ENCODE measurements at places on chromosomes 3 and 15.

GRCh38 chr3:71265365-71265915 lies 318.1 kb downstream of the FOXP1 start:
- DNase-seq: no peak

DNA sequence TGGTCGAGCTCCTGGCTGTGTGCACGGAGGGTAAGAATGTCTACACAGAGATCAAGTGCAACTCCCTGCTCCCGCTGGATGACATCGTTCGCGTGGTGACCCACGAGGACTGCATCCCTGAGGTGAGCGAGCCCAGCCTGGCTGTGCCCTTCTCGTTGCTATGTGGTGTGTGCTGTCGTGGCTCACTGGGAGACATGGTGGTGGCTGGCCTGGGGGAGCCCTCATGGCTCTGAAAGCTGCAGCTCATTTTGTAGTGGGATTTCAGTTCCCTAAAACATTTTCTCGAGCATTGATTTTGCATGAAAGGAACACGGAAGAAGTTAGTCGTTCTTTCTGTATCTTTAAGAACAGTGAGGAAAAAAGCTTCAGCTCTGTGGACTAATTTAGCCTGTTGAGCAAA lies 200.5 kb downstream of the ITPR1 start:
- DNase-seq: no peak

GRCh38 chr3:88195951-88196434 lies 46.2 kb downstream of the C3orf38 start:
- no peak for DNase-seq

DNA sequence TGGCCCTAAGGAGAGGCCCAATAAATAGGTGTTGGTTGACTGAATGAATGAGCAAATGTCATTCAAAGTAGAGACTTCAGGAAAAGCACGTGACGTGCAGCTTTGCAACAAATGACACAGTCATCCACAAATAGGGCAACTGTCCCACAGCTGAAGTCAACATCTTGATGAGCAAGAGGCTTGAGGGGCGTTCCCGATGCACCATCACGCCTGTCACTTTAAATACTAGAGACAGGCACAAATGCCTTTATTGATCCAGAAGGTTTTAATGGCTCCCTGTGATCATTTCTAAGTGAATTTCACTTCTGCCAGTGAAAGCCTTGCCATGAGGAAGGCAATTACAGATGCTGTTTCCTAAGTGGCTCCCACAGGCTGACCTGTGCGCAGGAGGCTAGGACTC lies 43.6 kb downstream of the ABTB1 start:
- DNase-seq: no peak

- DNase-seq: no peak
Observed at GRCh38 chr3:118760585-118761290, 273.9 kb downstream of the IGSF11 start.

DNA sequence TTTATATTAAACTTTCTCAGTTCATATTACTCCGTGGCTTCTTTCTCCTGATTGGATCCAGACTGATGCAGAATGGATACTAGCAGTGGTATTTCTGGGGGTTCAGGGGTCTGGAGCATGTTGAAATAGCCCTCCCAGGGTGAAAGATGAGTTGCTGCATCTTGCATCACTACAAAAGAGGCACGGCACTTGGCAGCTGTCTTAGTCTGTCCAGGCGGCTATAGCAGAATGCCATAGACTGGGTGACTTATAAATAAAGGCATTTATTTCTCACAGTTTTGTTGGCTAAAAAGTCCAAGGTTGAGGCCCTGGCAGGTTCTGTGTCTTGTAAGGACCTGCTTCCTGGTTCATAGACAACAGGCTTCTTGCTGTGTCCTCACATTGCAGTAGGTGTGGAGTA lies 660 bp upstream of the BCL2L10 start:
- DNase-seq: no peak

- no peak for DNase-seq
Observed at GRCh38 chr3:108672701-108673100, 83.2 kb downstream of the DZIP3 start.

- DNase-seq: no peak
Observed at GRCh38 chr15:88337993-88338392, 81.5 kb upstream of the NTRK3 start.

GRCh38 chr3:78606756-78607155 lies 1161.0 kb downstream of the ROBO1 start:
- DNase-seq: no peak

- no peak for DNase-seq
Observed at GRCh38 chr15:34338347-34338746, 766 bp upstream of the SLC12A6 start.

DNA sequence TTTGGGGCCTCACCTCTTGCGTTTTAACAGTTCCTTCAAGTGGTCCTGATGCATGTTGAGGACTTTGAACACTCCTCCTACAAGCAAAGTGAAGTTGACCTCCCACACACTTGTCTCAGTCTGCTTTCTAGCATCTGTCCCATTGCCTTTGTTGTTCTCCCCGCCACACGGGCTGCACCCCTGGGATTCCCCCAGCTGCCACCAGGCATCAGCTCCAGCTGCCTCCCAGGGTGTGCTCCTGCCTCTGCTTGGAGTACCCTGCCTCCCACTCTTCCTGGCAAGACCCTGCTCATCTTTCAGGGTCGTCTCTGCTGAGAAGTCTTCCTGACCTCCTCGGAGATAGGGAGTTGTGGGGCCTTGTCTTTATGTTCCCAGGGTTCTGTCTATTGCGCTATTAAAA lies 52.2 kb downstream of the IGF1R start:
- no peak for DNase-seq

DNA sequence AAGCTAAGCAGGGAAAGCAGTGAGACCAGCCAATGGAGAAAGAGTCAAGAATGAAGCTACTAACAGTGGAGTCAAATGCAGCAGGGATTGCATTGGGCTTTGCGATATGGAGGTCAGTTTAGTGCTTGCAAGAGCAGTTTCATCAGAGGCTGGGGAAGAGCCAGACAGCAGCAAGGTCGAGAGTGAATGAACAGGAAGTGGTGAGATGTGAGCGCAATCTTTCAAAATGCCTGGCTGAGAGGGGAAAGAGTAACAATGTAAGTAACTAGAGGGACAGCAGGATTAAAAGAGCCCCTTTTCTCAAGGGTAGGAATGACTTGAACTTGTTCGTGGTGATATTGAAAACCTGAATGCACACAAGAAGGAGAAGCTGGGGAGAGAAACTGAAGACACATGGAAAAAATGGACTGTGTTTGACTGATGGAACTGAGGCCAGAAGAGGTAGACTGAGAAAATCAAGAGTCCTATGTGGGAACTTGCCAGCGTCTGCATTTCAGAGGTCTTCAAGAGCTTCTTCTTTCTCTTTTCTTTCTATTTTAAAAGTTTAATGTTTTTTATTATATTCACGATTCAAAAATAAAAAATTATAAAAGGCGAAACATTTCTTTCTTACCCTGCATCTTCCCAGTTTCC lies 30.6 kb upstream of the GPR160 start:
- peak; percentile 1 for DNase-seq

GRCh38 chr3:120407508-120408287 lies 43.1 kb downstream of the FSTL1 start:
- DNase-seq: no peak

GRCh38 chr15:76932135-76932966 lies 802 bp downstream of the RCN2 start:
- no peak for DNase-seq

- DNase-seq: no peak
Observed at GRCh38 chr3:124032311-124032880, 40.5 kb upstream of the ROPN1 start.

DNA sequence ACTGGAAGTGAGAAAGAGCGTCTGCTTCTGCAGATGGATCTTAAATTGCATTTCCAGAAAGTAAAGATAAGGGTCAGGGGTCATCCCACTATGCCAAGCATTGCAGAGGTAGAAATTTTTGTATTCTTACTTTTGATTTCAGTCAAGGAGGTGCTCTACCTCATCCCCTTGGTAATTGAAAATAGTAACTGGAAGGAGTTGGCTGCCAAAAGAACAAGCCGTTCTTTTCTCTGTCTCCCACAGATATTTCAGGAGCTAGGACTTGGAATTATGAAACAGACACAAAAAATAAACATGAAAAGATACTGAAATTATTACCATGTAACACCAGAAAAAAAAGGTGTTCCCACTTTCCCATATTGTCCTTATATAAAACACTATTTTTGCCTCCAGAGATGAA lies 309.9 kb upstream of the UMPS start:
- DNase-seq: no peak

DNA sequence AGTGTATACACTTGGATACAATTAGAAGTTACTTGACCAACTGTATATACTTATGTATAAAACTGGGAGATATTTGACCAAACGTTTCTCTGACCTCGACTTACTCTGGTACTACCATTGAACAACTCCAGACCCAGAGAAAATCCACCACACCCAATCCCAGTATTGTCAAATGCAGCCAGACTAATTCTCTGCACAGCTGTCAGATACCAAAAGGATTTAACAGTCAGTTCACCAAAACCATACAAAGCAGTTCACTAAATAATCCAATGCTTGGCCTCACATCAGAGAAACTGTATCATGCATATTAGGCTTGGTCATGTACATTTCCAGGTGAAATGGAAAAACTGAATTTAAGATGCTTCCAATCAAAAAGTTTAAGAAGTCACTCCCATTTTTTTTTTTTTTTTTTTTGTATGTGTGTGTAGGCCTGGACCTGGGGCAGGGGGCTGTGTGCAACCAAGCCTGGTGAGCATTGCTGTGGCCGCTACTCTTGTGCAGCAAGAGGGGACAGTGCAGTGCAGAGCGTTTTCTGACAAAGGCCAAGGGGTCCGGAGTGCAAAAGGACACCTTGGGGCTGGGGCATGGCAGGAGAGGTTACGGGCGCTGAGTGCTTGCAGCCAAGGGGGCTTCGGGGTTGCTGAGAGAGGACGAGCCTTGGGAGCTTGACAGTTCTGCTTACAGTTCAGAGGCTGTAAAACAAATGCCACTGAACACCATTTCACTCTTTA lies 1.4 kb downstream of the TOMM70 start:
- no peak for DNase-seq

GRCh38 chr3:41241800-41242571 lies 42.7 kb downstream of the CTNNB1 start:
- no peak for DNase-seq

DNA sequence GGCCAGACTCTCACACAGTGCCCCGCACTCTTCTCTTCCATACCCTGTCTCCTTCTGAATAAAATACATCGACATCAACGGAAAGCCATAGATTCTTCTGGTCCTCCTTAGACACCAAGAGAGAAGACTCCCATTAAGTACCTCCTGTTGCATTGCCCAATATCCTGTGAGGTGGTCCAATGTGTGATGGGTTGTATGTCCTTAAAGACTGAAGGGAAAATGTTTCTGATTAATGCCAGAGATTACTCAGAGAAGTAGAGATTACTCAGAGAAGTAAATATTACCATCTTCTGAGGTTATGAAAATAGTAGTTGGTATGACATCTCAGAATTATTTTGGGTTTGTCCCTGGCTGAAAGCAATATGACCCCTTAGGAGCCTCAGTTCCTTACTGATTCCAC lies 60.8 kb upstream of the GALNT15 start:
- no peak for DNase-seq

DNA sequence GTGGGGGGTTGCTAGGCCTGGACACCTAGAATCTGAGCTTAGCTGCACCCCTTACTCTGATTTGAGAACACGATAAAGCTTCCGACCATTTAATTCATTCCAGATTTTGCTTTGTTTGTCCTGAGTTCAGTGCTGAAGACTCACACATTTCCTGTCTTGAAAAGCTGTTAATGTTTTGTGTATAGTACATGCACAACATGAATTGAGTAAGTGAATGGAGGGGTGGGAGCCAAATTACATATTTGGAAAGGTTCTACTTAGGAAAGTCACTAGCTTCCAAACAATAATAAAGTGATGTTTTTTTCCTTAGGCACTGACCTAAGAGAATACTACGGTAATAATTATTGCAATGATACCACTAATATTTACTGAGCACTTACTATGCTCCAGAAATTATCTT lies 955.2 kb upstream of the NR2F2 start:
- no peak for DNase-seq

DNA sequence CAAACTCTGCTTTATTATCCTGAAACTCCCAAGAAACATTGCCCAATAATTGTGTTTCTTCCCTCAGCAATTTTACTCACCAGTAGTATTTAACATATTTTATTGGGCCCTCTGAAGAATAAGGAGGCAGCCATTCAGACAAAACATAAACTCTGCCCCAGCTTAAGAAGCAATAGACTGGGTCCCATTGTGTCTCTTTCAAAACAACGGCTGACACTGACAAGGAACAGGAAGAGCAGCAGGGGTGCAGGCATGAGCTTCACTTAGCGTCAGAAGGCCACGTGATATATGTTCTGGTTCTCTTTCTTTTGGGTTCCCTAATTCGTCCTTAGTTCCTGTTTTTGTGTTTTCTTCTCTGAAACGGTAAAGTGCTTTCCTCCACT lies 242.3 kb downstream of the FHIT start:
- no peak for DNase-seq

DNA sequence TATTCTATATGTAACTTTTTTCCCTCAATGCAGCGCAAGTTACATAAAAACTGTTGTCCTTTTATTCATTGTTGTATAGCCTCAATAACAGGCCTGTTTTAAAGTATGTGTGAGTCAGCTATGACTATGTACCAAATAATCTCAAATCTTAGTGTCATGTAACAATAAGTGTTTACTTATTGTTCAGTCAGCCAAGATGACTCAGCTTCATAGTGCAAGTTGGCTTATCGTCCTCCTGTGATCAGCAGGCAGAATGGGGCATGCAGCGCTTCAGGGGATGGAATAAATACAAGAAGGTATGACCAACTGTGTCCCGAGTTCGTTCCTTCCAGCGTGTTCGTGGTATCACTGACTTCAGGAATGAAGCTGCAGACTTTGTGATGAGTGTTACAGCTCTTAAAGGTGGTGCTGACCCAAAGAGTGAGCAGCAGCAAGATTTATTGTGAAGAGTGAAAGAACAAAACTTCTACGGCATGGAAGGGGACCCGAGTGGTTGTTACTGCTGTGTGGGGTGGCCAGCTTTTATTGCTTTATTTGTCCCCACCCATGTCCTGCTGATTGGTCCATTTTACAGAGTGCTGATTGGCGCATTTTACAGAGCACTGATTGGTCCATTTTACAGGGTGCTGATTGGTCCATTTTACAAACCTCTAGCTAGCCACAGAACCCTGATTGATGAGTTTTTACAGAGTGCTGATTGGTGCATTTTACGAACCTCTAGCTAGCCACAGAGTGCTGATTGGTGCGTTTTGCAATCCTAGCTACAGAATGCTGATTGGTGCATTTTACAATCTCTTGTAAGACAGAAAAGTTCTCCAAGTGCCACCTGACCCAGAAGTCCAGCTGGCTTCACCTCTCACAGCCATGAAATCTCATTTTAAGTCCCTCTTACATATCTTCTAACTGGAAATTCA lies 1016.0 kb downstream of the MCTP2 start:
- no peak for DNase-seq

GRCh38 chr15:66646308-66646707 lies 55.7 kb upstream of the SMAD6 start:
- no peak for DNase-seq
